ENCODE measurements at places on chromosomes 16 and 17. TPM values are rescaled to one million over a fixed set of nuclear protein-coding genes. Genes with fewer than 3 reads are reported as not detected.

The CTF1 gene
- 2.5 TPM for polyA plus RNA-seq

The SUPT6H gene
- polyA plus RNA-seq = 49.0 TPM

The CCL5 gene
- polyA plus RNA-seq = 1.5 TPM

The PDIA2 gene
- 1,758 TPM for polyA plus RNA-seq

The CD300LG gene
- 0.47 TPM for polyA plus RNA-seq

The SMG1 gene
- 11.0 TPM for polyA plus RNA-seq

The PRAC1 gene
- not detected for polyA plus RNA-seq

GRCh38 chr17:59466946-59467801, 98.2 kb upstream of the DHX40 start:
- no peak for DNase-seq

DNA sequence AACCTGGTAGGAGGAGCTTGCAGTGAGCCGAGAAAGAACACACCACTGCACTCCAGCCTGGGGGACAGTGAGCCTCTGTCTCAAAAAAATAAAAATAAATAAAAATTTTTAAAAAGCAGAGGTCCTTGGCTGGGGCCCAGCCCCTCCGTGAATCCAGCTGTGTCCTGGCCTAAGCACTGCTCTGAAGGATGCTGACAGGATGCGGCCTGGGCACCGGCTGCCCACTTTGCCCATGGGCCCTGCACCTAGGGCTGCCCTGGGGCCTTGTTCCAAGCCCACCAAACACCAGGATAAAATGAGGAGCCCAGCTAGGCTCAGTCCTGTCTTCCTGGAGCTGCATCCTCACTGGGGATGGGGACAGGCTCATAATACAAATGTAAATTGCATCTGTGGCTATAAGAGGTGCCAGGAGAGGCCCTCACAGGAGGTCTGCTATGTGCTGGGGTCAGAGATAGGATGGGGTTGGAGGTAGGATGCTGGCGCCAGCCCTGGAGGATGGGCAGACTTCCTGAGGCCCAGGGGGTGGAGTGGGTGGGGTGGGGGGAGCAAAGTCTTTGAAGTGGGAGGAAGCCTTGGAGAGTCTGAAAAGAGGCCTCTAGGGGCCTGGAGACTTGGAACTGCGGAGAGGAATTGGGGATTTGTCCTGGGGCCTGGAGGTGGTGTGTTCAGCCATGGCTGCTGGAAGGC, 6.2 kb downstream of the C16orf89 start:
- no peak for DNase-seq

The SEZ6 gene
- polyA plus RNA-seq = 5.0 TPM

- DNase-seq = no peak
Measured at GRCh38 chr17:68394608-68395331, 62.5 kb downstream of the WIPI1 start.

DNA sequence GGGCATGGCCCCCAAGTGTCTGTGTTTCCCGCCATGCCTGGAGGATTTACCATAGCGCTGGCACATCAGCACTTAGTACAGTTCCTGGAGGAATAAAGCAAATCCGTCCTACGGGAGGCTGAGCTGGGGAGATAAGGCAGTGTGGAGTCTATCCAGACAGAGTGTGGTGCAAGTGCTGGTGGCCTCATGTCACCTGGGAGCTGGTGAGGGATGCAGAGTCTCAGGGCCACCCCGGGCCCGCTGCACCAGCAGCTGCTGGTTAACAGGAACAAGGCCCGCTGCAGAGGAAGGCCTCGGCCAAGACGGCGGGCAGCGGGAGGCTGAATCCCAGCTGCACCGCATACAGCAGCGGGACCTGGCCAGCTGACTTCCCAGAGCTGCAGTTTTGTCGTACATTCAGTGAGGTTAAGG, 57.3 kb upstream of the CDC42EP4 start:
- DNase-seq = peak; percentile 72

The ATP2A1 gene
- 0.84 TPM for polyA plus RNA-seq

The HBA1 gene
- polyA plus RNA-seq = 0.85 TPM

The C17orf100 gene
- 5.8 TPM for polyA plus RNA-seq

The COL1A1 gene
- 22.2 TPM for polyA plus RNA-seq

DNA sequence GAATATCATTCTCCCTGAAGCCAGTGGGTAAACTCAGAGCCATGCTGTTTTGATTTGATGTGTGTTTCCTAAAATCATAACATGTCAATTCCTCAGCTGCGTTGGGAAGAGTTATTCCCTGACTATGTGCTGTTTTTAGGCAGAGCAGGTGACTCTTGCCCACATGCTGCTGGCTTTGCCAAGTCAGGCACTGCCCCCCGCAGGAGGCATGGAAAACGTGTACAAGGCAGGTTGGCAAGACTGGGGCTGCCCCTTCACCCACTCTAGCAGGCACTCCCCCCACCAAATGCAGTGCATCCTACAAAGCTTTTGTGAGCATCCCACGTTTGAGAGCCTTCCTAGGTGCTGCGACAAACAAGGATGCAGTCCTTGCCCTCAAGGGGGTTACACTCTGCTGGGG, 38.3 kb upstream of the NAT9 start:
- no peak for DNase-seq

DNA sequence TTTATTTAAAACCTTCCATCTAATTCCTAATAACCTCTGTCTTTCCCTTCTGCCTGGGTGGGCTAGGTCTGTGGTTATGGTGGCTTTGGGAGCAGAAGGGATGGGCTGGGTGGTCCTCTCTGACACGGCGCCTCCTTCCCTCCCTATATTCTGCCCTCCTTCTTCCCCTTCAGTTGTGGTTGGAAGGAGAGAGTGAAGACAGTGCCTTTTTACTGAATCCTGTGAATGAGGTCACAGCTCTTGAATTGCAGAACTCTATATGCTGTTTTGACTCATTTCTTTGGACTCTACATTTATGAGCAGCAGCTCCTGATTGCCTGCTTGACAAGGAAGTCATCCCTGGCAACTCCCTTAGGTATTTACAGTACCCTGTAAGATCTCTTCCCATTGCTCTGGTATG, 256.0 kb upstream of the ELAC2 start:
- DNase-seq = no peak

The SHBG gene
- polyA plus RNA-seq = 0.82 TPM

GRCh38 chr17:49074851-49075540, 57.6 kb upstream of the B4GALNT2 start:
- DNase-seq = no peak

GRCh38 chr17:12726131-12726530, 60.4 kb downstream of the MYOCD start:
- no peak for DNase-seq

DNA sequence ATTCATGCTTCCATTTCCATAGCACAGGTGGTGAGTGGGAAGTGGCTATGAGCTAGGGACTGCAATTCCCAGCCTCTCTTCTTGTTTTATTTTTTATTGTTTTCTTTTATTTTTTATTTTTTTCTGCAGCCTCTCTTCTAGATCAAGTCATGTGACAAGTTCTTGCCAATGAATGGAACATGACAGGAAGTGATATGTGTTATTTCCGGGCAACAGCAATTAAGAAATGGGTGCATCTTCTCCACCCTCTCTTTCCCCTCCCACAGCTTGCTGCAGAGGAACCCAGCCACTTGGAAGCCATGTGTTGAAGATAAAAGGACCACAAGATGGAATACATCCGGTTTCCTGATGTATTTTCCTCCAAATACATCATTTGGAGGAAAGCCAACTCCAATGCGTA, 23.6 kb downstream of the IRX5 start:
- DNase-seq = no peak

- peak; percentile 72 for DNase-seq
Measured at GRCh38 chr16:81778861-81779535, at the start of gene PLCG2. Gene PLCG2, plus strand, starts transcription at chr16:81779291. Its CDS starts 6,699 bp downstream, at chr16:81785990.

DNA sequence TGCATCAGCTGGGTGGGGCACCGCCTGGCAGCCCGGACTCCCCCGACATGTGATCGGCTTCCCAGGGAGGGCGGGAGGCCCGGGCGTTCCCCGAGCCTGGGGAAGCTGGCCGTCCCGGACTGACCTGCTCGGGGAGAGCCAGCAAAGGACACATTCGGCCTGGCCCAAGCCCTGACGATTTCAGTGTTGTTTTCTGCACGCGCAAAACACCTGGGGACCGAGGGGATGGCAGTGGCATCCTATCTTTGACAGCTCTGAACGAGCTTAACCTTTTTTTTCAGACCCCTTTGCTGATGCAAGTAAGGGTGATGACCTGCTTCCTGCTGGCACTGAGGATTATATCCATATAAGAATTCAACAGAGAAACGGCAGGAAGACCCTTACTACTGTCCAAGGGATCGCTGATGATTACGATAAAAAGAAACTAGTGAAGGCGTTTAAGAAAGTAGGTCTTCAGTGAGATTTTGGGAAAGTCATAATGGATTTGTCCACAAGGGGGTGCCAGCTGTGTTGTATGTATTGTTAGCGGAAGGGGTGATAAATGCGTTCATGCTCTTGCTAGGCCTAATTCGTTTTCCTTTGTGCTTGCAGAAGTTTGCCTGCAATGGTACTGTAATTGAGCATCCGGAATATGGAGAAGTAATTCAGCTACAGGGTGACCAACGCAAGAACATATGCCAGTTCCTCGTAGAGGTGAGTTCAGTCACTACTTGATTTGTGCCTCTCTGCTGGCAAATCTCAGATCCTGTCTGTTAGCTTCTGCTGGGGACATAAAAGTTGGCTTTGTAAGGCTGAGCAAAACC, 1.0 kb downstream of the EIF1 start:
- DNase-seq = no peak

All from pancreas (tissue), 10 donors.